ENCODE measurements at places on chromosomes 6 and 20.

DNA sequence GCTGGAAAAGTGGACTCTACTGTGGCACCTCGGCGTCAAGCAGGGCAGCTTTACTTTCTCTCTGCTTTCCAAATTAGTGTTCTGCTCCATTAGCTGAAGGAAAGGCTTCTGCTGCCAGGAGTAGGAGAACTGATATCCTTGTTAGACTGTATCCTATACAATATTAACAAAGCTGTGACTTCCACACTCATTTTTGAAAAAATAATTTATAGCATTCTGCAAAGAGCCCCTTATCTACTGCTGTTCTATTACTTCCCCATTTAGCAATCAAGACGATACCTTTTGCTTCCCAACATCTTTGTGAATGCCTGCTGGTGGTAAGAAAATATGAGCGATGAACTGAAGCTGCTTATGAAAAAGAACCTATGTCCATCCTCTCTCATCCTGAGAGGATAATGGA, 151.1 kb downstream of the UBE3D start:
- no peak for DNase-seq

- no peak for DNase-seq
These were observed 209.0 kb upstream of the NT5E start for GRCh38 chr6:85240787-85241385.

DNA sequence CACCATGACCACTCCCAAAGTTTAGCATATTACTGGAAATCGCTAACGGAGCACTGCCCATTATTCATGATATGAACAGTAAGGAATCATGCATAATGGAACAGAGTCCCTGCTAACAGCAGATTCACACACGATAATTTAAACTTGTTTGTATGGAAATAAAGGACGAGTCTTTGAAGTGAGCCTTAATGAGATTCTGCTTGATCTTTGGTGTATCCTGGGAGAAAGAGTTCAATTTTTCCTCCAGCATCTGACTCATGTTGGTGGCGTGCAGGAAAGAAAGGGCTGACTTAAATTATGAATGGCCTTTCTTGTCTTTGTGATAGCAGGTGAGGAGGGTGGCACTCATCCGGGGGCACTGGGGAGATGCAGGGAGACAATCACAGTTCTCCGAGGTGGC, 194.6 kb downstream of the ZNF217 start:
- DNase-seq, result no peak

DNA sequence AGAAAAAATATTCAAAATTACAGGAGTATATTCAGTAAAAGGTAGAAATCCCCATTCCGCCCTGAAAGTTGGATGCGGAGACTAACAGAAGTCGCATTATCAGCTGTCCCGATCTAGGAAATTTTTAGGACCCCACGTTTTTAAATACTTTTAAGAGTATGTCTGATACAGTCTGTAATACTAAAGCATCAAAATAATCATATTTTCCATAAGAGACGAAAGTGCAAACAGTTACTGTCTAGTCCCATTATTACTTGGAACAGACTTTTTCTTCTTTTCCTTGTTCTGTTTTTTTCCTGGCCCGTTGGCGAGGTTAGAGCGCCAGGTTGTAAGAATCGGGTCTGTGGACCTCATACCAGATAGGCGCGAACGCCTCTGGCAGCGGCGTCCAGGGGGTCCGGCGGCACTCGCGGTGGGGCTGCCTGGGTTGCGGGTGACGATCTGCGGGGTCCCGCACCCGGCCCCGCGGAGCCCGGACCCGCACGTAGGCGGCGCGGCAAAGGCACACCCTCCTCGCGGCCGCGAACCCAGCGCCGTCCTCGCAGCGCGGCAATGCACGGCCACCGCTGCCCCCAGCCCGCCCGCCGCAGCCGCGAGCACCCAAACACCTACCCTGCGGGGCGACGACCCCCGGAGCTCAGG, 460 bp downstream of the PLAGL1 start:
- no peak for DNase-seq

GRCh38 chr6:36720251-36721141, 22.9 kb downstream of the RAB44 start:
- no peak for DNase-seq

- no peak for DNase-seq
These were observed 233.8 kb downstream of the BCKDHB start for GRCh38 chr6:80340280-80340679.

- no peak for DNase-seq
These were observed 5.5 kb upstream of the DAAM2 start for GRCh38 chr6:39786649-39787048.
